ENCODE measurements at places on chromosomes 12 and 14.

- DNase-seq: no peak
Measured at GRCh38 chr12:40854604-40855003, 162.4 kb downstream of the CNTN1 start.

DNA sequence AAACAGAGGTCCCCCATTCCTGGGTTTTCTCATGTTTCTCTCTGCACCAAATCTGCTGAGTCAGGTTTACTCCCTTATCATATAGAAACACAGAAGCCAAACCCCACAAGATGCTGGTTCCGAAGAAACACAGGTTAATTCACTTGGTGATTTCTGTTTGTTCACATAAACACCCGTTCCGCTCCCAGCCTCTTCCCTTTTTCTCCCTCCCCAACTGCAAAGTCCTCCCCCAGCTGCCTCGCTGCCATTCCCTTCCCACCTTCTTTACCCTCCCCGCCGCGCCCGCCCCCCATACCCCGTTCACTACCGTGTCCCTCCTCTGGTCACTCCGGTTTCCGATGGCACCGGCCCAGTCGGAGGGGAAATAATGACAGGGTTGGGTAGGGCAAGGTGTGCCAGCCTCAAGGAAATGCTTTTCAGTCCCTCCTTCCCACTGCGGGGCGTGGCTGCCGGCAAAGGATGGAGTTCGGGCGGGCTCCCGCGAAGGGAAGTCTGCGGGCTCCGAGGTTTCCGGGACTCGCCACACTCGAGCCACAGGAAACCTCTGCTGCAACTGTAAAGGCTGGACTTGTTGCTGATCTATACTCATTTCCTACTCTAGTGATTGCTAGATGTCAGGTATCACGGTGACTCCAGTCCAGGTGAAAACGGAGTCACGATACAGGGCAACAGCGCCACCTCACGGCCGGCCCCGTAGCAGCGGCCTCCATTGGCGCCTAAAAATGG is at the start of gene STYK1:
Gene STYK1 (minus strand): TSS at position 394 of the 726 bp plus-strand sequence. CDS start 39,434 bp downstream, outside the sequence.
- DNase-seq: peak; percentile 56

- peak; percentile 97 for DNase-seq
Measured at GRCh38 chr14:95460647-95461478, 55.6 kb downstream of the SYNE3 start.

- DNase-seq: no peak
Measured at GRCh38 chr14:32683679-32684078, 255.0 kb upstream of the NPAS3 start.

DNA sequence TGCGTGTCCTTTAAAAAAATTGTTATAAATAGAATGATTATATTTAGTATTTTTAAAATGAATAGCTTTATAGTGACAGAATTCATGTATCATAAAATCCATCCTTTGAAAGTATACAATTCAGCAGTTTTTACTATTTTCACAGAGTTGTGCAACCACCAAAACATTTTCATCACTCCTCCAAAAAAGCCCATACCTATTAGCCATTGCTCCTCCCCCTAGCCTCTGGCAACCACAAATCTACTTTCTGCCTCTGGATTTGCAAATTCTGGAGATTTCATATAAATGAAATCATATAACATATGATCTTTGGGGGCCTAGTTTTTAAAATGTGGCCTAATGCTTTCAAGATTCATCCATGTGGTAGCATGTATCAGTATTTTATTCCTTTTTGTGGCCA is 117.9 kb upstream of the MED13L start:
- no peak for DNase-seq

DNA sequence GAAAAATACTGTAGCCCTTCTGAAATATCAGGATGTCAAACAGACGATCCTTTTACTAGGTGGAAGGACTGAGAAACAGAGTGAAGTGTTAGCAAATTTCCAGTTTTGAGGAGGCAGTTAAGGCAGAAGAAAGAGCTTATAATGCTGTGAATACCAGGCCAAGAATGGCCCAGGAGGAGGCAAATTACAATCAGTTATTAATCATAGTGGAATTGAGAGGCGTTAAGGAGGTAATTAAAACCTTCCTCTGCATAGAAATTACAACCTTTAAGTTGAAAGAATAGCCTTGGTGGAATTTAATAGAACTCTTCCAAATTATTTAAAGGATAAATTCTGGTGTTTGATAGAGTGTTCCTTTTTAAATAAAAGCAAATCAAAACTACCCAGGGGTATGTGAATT is 590.9 kb upstream of the SEL1L start:
- DNase-seq: no peak

DNA sequence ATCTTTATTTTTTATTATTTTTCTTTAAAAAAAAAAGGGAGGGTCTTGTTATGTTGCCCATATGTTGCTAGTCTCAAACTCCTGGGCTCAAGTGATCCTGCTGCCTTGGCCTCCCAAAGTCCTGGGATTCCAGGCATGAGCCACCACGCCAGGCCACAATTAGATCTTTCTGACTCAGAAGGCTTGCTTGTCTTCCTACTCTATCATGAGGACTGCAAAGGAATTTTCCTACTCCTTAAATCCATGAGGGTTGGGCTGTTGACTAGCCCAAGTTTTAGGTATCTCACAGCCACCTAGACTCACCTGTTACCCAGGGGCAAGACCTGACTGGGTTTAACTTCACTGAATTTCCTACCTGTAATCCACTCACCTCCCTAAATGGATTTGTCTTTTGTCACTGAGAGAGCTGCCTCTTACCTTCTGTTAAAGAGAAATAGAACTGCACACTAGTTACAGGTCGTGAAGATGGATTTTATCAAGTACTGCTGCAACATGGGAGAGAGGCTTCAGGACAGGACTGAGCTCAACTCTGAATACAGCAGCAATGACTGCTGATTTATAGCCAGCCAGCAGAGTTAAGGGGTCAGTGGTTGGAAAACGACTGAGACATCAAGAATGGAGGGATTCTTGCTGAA is 72.3 kb downstream of the B4GALNT3 start:
- no peak for DNase-seq

DNA sequence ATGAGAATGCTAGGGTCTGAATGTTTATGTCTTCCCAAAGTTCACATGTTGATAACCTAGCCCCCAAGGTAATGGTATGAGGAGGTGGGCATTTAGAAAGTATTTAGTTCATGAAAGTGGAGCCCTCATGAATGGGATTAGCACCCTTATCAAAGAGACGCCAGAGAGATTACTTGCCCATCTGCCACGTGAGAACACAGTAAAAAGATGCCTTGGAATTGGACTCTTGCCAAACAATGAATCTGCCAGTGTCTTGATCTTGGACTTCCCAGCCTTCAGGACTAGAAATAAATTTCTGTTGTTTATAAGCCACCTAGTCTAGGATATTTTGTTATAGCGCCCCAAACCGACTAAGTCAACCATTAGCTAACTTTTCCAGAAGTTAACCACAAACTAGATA is 92.0 kb upstream of the SLC38A4 start:
- no peak for DNase-seq

DNA sequence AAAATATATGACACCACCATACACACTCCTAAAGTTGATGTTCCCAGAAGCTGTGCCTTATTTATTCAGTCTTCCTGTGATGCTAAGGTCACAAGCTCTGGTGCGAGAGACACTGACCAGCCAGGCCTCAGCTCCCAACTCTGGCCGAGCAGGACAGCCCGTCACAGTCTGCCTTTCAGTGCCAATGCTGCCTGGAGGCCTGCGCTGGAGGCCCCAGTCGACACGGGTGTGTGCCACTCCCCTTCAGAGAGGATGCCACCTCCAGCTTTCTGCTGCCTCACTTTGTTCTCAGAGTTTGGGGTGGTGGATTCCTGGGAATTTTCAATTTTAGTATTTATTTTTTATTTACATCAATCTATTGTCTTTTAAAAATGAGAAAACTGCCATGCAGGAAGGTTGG is 7.3 kb upstream of the PAPLN start:
- DNase-seq: no peak

- DNase-seq: no peak
Measured at GRCh38 chr14:52413729-52414408, 99.8 kb downstream of the PTGER2 start.

DNA sequence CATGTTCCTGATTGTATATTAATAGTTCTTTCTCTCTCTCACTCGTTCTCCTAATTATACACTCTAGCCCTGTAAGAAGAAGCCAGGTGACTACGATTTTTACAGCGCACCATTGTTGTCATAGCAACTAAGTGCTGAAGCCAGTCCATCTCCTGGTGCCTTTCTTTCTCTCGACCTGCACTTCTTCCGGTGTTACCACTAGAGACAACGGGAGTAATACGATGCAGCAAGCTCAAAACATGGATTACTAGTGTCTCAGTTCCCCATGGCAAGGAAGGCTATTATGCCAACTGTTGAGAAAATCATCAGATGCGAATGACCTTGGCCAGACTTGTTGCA is 40.8 kb upstream of the DCD start:
- DNase-seq: no peak

- no peak for DNase-seq
Measured at GRCh38 chr12:105961821-105962671, 176.7 kb downstream of the NUAK1 start.

- no peak for DNase-seq
Measured at GRCh38 chr12:4082809-4083403, 190.7 kb upstream of the CCND2 start.

DNA sequence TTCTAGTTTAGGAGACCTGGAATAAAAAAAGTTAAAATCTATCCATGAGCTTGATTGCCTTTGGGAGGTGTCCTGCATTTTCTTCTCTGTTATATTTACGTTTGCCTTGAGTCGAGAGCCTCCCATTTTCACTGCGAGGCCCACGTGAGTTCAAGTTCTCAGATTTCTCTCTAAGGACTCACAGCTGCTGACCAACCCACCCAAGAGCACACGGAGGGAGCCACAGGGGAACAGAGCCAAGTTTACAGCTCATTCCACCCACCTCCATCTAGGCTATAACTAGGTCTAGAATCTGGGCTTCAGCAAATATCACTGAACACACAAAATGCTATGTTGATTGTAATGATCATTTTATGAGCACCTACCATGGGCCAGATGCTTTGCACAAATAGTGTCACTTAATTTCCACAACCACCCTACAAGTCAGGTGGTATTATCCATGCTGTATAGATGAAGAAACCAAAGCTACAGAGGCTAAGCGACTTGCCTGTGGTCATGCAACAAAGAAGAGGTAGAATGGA is 16.7 kb downstream of the ALDH1L2 start:
- no peak for DNase-seq

- no peak for DNase-seq
Measured at GRCh38 chr14:22767323-22767589, 768 bp downstream of the OXA1L start.

DNA sequence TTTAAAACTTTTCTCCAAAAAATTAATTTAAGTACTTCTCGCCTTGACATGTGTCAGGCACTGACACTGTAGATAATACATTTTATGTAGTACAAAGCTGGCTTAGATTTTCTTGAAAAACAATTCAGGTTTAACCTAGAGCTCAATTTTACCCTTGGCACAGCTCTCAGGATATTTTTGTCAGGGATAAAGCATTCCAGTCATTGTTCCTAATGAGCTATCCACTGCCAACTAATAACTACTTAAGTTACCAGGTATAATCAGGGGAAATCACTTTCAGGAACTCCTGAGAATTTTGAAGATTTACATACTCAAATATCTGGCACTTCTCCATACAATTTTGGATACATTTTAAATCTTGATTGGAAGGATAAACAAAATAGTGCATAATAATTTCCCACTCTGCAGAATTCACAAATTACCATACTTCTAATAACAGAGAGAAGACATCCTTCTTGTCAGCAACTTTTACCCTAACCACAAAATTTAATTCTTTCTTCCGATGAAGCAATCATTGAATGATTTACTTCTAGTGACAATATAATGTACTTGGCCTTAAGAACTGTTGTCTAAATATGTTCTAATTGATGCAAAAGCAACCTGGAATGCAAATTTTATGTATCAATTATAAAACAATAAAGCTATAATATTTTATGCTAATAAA is 4.8 kb downstream of the RASSF9 start:
- no peak for DNase-seq

GRCh38 chr12:28909291-28909690 is 239.8 kb upstream of the FAR2 start:
- DNase-seq: no peak

DNA sequence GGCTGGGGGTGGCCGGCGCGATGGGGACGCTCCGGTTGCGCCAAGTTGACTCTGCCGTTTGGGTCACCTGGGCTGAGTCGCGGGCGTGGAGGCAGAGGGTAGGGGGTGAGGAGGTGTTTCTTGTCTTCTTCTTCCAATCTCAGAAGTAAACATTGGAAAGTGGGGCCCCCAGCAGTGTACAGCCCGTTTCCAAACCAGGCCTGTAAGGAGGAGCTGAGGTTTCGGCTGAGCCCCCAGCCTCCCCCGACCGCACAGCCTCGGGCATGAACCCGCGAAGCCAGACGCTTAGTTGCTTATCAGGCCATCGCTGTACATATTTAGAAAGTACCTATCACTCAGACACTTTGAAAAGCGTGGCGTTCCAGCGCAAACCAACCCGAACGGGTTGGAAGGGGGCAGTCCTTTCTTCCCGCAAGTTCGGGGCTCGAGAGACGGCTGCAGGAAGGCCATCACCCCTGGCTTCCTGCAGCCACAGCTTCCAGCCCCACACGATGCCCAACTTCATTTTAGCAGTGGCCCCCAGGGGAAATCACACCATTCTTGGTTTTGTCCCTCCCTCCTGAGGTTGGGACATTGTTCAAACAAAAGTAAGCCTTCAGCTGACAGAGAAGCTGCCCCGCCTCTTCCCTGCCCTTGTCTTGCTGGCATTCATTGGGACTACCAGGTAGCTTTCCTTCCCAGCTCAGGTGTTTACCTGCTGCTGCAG is 164.1 kb downstream of the ZFP36L1 start:
- DNase-seq: no peak

GRCh38 chr14:64349741-64350490 is 38.2 kb upstream of the MTHFD1 start:
- DNase-seq: no peak

- no peak for DNase-seq
Measured at GRCh38 chr14:71136386-71137060, 229.3 kb downstream of the PCNX1 start.

GRCh38 chr12:47410383-47410782 is 295.4 kb downstream of the RPAP3 start:
- DNase-seq: no peak

- DNase-seq: no peak
Measured at GRCh38 chr14:79074510-79074909, 904.3 kb downstream of the NRXN3 start.

GRCh38 chr14:33642080-33642479 is 308.8 kb downstream of the EGLN3 start:
- DNase-seq: no peak
